ENCODE measurements at places on chromosomes 5 and 9.

DNA sequence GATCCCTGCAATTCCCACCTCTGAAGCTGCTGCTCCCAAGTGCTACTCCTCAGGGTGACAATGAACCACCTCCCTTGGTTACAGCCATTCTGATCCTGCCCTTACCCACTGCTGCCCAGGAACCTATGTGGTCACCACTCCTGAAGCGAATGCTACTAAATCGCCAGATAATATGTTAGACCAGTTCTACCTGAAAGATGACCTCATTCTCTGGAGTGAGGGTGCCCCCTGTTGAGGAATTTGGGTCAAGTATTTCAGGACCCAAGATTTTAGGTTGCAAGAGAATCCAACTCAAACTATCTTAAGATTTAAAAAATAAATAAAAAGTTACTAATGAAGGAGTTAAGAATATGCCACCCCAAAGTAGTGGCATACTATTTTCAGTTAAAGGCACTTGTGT, 5.8 kb upstream of the SNAPC3 start:
- no peak for DNase-seq

DNA sequence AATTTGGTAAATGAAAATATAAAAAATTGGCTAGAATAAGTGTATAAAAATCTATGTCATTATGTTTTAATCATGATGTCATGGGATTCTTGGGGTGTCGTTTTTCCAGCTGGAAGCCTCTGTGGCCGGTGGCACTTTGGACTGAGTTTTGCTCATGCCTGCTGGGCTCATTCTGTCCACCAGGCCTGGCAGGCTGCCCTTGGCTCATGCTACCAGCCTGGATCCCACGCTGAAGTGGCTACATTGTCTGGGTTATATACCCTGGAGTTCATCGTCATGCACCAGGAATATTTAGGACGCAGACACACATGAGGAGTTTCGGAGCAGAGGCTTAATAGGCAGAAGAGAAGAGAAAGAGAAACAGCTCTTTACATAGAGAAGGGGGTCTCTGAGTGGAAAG, 1913.7 kb upstream of the WWC1 start:
- DNase-seq: no peak

GRCh38 chr5:145495196-145495595, 339.9 kb downstream of the PRELID2 start:
- no peak for DNase-seq

DNA sequence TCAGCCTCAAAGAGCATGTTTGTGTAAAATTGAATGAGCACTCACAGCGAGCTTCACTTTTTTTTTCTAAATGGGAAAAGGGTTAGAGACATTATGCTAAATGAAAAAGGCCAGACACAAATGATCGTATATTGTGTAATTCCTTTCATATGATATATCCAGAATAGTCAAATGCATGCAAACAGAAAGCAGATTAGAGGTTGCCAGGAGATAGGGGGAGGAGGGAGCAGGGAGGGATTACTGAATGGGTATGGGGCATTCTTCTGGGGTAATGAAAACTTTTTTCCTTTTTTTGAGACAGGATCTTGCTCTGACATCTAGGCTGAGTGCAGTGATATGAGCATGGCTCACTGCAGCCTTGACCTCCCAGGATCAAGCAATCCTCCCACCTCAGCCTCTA, 47.1 kb downstream of the DMAC1 start:
- no peak for DNase-seq

- DNase-seq: no peak
Measured at GRCh38 chr5:178227138-178227659, 5.4 kb downstream of the PHYKPL start.

- no peak for DNase-seq
Measured at GRCh38 chr5:92180391-92180790, 797.3 kb upstream of the ARRDC3 start.

GRCh38 chr9:91421128-91421765, 2.4 kb downstream of the NFIL3 start:
- no peak for DNase-seq

GRCh38 chr5:103333376-103333775, 74.8 kb downstream of the MACIR start:
- no peak for DNase-seq

DNA sequence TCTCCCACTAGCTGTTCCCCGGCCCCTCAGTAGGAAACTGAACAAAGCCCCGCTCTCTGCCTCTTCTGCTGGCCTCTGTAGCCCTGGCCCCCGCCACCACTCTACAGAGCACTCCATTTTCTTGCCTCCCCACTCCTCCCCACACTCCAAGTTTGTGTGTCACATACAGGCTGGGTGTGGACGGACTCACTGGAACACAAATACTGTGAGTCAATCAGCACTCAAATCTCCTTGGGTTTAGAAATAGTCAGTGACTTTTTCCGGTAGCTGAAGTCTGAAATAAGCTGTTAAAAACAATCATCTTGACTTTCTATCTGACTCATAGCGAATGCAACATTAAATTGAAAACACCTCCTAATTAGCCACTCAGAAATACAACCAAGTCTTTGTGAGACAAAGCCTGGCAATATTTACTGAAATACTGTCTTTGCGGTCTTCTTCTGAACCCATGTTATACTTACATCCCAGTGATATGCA, 122.5 kb downstream of the LHFPL2 start:
- DNase-seq: no peak

DNA sequence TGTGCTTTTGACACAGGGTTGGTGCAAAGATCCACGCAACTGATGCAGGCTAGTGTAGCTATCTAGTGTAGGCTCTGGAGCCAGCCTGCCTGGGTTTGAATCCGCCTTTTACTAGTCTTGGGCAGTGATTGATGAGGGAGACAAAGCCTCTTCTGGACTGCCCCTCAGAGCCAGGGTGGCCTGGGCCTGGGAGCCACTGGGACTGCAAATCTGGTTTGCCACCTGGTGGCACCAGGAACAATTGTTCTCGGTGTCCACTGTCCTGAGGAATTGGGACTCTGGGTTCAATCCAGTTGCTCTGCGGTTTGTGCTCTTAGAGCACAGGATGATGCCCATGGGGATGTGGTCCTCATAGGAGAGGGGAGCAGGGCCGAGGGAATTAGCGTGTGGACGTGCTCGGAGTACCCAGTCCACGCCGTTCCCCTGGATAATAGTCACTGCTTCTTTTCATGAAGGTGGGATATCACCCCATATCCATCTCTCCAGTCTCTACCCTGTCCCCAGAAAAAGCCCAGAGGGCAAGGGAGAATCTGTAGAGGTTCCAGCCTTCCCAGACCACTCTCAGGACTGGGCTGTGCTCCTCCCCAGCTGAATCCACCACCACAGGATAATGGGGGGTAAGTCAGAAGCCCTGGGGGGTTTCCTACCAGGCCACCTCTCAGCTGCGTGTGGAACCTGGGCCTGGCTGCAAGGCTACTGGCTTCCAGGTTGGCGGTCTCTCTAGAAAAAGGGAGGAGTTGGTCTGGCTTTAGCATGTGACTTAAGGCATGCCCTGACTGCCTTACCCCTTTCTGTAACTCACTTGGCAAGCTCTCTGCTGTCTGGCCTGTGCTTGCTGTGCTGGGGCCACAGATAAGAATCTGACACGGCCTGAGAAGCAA, 1.9 kb downstream of the B4GALT7 start:
- no peak for DNase-seq

DNA sequence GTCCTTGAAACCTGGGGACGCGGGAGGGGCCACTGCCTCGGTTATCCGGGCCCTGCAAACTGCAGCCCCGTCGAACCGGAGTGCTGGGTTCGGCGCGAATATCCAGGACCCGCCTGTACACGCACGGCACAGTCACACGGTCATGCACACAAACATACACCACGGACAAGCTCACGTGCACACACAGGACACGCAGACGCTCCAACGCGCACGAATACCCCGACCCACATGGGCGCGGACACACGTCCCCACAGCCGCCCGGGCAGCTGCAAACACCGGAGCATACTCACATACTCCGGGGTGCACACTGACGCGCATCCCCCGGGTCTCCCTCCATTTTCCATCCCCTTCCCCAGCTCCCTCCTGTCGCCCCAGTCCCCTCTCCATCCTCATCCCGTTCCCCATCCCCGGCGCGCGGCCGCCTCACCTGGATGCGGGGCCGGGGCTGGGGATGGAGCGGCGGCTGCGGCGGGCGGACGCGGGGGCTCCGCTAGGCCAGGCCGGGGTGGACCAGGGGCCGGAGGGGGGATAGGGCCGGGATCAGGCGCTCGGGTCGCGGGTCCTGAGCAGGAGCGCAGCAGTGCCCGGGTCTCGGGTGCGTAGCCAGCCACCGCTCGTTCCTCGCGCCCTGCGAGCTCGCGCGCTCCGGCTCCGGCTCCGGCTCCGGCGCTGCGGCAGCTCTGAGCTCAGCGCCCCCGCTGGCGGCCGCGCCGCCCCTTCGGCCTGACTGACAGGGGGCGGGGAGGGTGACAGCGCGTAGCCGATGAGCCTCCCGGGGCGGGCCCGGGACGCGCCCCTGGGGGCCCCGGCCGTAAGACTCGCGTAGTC, at the start of the genes EIF4E1B and SNCB:
TSS of gene EIF4E1B (plus strand) at position 823 of the 828 bp plus-strand sequence. CDS start 12,113 bp downstream, outside the sequence.
TSS of gene SNCB (minus strand) at position 682 of the 828 bp plus-strand sequence. CDS start 880 bp downstream, outside the sequence.
- DNase-seq: no peak

DNA sequence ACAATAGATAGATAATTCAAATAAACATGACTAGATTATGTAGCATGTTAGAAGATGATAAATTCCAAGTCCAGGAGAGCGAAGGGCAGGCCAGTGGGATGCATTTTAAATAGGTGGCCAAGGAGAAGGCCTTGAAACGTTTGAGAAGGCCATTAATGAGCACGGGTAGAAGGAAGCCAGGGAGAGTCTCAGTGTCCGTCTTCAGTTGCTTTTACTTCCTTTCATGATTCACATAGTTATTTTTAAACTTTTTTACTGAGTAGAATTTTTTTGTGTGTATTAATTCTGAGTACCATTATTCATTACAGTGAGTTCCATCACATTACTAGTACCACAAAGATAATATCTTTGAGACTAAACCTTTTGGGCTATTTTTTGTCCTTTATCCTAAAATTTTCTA, 259.2 kb downstream of the ARRDC3 start:
- DNase-seq: no peak

GRCh38 chr9:126527109-126527825, 86.5 kb upstream of the LMX1B start:
- no peak for DNase-seq

DNA sequence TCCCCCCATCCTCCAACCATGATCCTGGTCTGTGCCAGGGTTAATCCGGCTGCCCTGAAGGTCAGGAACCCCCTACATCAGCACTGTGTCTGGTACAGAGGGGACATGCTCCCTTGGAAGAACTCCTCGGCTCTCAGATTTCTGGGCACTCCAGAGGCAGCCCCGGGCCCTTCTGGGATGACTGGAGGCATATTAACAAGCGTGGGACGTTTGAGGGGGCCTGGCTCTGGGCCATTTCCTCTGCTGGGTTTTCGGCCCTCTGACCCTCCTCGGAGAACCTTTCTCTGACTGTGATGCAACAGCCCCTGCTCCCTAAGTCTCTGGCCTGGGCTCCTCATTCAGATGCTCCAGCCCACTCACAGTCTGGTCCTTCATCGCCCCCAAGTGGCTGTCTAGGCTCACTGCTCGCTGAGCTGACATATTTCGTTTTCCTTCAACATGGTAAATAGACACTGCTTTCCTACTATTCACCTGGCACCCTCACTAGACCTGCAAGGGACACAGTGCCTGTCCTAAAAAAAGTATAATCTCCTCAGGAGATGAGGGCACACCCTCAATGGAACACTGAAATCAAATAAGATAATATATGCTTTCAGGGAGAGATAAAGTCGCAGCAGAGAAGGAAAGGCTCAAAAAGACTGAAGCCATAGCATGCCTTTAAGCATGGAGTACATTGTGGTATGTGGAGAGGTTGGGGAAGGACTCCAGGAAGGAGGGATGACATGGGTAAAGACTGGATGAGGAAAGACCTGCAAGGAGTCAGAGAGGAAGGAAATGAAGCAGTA, 404.7 kb upstream of the TRPC7 start:
- DNase-seq: no peak

DNA sequence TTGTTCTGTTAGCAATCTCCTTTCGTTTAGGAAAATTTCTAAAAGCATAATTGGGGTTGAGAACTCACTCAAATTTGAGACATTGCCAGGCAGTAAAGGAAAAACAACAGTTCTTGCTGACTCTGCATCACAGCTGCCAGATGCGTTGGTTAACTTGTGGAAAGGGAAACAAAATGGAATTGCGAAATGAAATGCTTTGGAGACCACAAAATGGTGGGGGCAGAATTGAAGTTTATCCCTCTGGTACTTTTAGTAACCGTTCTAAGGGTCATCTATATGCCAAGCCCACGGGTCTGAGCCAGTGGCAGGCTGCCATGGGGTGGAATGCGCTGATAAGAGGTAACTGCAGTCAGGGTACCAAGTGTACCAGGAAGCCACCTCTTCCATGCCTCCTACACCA, 28.6 kb upstream of the SELENOP start:
- no peak for DNase-seq

DNA sequence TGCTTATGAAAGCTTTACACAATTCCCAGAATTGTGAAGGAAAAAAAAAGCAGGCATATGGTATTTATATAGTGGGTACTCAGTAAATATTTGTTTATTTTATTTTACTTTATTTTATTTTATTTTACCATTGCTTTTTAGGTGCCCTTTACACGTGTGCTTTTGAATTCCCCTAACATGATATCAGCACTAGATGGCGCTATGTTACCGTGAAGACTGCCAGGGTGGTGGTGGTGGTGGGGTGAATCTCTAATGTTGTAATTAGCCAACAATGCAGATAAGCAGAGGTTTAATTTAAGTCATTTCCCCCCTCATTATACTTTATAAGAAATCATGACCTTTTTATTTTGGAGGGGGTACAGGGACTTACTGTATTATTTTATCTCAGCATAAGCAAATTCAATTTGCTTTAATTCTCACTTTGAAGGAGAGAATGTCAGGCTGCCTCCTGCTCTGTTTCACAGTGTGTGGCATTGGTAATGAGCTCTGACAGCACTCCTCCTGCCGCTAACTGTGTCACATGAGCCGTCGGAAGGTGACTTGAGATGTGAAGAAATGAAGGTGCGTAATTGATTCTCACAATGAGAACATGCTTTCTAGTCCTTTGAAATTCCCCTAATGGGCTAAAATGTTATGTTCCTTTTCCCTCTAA, 165.6 kb downstream of the YTHDC2 start:
- DNase-seq: no peak

GRCh38 chr9:28050046-28050445, 476.8 kb upstream of the C9orf72 start:
- no peak for DNase-seq

DNA sequence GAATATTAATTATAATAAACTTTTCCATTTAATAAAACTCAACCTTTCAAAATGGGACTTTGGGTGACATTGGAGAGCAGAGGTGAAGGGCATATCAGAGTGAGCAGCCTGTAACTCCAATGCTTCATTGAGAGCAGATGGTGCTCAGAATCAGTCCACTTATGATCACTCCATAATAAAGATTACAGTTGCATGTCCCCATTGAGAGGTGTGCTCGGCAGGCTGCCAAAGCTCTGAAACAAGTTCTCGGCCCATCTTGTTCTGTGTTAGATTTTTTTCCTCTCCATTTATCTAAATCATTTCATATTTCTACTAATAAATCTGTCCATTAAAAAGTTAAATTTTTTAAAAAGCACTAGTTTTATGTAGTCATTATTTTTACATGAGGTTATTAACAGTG, 1786.4 kb upstream of the WWC1 start:
- DNase-seq: no peak

GRCh38 chr5:142920849-142921612, 150.9 kb downstream of the ARHGAP26 start:
- no peak for DNase-seq

- DNase-seq: no peak
Measured at GRCh38 chr9:69344459-69344858, 19.4 kb downstream of the ENTREP1 start.
